Activated CD4-positive, alpha-beta T cell treated with anti-CD3 and anti-CD28 coated beads for 1 hour (primary cell): ENCODE measurements at places on chromosomes 7 and 10.

GRCh38 chr7:154842591-154842990, 160.3 kb downstream of the PAXIP1 start:
- DNase-seq: no peak

DNA sequence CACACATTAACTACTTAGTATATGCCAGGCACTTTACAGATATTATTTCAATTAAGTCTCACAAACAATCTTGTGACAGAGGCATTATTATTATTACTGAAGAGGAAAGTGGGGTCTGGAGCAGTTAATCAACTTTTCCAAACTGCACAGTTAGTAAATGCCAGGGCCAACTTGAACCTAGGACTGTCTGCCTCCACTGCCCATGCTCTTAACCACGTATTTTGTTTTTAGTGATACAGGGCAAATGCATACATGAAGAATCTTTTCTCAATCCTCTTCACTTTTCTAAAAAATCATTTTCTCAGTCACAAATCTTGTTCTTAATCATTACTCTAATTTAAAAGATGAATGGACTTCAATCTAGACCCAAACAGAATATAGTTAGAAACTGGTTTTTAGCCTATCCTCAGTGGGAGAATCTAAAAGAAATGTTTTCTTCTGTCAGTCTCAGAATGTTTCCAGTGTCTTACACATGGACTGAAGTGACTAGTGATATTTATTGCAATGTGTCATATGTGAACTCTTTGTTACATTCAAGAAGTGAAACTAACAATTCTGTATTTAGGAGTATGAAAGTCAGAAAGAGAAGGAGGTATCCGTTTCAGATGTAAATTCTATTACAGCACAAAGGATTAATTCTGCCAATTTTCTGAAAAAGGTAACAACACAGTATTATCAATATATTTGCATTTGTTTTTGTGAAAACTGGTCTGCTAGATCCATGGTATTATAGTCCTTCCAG, 55.5 kb upstream of the CCNJ start:
- no peak for DNase-seq

DNA sequence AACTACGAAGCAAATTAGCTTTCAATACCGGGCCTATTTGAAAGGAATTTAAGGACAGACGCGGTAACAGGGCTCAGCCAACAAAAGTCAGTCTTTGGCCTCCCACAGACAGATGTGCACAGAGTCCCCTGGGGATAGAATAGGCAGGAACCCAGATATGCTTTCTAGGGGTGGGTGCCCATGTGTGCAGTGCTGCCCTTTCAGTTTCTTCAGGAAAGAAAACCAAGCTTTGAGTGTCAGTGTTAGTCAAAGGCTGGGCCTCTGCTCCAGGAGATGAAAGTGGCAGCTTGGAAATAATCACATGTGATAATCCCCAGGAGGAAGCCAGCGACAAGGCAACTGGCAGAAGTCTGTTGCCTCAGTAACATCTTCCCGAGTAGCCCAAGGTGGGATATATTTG, 43.8 kb upstream of the CSTF2T start:
- DNase-seq: no peak

DNA sequence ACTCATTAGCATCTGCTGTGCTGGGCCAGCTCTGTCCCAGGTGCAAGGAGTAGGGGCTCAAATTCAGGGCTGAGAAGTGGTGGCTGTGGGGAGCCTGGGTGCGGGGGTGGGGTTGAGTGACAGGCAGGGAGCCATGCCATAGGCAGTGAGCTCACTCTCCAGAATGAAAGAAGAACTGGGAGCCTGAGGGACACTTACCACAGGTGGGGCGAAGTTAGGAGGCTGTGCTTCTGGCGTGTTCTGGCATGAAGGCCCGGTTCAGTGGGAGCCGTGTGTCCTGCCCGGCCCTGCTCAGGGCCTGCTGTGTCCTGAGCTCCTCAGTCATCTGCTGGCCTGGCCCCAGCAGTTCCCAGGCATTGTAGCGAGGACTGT, 62.5 kb downstream of the MKI67 start:
- no peak for DNase-seq

GRCh38 chr10:95445837-95446486, 115.2 kb downstream of the SORBS1 start:
- DNase-seq: no peak

DNA sequence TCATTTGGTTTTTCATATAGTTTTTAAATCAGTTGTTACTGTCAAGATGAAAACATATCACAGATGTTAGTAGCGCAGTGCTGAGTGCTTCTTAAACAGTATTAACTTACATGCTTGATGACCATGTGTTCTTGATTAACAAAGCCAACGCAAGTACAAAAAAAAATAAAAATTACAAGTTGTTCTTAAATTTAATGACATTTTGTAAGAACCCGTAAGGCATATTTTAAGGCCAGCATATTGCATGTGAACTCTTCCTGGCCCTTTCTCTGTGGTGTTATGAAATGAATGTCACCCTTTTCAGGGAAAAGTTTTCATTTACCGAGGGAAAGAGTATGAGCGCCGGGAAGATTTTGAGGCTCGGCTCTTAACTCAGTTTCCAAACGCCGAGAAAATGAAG, 140.4 kb upstream of the NPS start:
- no peak for DNase-seq

- DNase-seq: no peak
Measured at GRCh38 chr10:77072836-77073662, 564.6 kb downstream of the KCNMA1 start.

- DNase-seq: no peak
Measured at GRCh38 chr7:142709921-142710320, 39.4 kb upstream of the PRSS1 start.

GRCh38 chr7:76201732-76202665, at the start of gene SRRM3:
TSS of gene SRRM3 (plus strand) at chr7:76201896. CDS start at chr7:76235067, 33,171 bp downstream.
- DNase-seq: peak; percentile 69

GRCh38 chr7:73451780-73452398, 18.3 kb downstream of the FZD9 start:
- DNase-seq: no peak

DNA sequence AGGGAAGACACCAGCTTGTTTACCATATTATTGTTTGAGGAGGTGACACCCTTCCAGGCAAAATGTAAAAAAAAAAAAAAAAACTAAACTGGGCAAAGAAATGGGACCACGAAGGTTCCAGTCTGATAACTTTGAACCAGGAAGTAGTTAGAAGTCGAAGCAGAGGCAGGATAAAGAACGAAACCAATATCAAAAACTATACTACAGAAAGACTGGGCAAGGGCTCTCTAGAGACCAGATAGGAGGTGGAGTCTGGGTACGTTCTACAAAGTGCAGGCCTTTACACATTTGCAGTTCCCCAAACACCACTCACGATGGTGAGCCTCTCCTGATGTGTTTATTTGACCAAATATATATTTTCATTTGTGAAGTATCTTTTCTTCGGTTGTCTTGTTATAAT, 125.7 kb upstream of the CDK1 start:
- no peak for DNase-seq

DNA sequence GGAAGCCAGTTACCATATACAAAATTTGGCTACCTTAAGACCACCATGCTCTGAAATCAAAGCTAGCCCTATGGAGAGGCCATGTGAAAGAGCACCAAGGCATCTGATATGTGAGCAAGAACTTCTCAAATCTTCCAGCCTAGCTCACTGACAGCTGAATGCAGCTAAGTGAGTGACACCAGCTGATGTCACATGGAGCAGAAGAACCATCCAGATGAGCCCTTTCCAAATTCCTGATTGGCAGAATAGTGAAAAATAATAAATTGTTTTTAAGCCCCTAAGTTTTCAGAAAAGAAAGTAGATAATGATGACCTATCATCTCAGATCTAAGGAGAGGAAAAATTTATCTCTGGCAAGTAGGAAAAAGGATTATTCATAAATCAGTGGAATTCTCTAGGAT, 85.6 kb downstream of the CRTAC1 start:
- no peak for DNase-seq

DNA sequence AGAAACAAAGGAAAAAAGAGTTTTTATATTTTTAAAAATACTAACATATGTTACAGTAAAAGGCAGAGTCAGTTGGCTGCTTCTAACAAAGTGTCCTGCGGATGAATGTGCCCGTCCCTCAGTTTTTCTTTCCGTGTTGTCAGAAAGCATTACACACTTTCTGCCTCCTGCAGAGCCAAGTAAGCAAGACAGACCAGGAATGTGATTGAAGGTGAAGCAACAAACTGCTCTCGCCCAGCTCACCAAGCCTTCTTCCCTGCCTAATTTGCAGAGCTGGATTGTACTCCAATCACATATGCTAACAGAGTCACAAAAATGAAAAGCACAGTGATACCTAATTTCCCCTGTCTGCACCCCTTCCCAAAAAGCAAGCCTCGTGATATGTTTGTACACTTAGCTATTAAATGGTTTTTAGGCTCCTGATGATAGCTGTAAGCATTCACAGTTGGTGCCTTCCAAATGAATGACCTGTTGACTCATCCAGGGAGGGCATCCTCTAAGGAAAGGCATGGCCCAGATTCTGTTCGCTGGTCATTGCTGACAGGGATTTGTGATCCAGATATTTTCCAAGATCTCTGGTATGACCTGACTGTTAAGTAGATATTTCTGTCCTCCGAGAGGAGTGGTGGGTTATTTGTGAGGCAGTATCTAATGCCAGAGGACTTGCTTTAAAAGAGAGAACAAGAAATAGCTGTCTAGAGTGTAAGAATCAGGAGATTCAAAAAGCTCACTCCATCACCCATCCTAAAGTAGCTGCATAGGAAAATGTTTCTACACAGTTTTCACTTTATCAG, 187.3 kb upstream of the PLXDC2 start:
- DNase-seq: no peak

DNA sequence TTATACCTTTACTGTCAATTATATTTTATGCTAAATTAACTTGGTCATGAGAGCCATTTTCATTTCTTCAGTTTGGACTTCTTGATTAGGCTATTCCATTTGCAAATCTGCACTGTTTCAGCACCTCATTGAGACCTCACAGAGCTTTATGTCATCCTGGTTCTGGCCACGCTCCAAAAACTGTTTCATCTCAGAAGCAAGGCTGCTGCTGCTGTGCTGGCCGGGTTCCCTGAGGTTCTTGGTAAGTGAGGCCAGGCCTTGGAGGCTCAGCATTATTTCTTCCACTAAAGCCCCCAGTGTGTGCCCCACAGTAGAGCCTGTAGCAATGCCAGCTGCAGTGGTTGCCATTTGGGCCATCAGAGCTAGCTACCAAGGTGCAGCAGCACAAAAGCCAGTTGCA, 7.8 kb upstream of the ZNF485 start:
- no peak for DNase-seq

GRCh38 chr10:80493522-80494051, 39.5 kb downstream of the TSPAN14 start:
- no peak for DNase-seq

DNA sequence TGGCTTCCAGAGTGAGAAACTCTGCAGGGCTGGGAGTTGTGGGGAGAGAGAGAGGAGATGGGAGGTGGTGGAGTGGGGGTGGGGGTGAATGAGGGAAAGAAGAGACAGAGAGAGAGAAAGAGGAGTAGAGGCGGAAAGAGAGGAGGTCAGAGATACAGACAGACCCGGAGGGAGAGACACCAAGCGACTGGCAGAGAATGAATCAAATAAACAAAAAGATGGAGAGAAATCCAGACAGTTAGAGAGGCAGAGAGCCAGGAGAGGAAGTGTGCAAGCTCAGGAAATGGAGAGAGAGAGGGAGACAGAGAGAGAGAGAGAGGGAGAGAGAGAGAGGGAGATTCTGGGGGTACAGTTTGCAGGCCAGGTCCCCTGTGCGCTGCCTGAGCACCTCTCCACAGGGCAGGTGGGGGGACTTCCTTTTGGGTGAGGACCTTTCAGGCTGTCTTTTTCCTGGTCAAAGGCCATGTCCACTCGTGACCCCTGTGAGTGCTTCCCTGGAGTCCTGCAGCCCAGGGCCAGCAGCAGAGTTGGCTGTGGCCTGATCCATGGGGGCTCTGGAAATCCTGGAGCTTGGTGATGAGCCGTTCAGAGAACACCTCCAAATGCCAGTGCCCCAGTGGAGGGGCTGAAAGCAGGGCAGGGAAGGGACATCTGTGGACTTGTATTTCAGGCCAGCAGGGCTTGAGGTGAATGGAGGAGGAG, 25.0 kb upstream of the PCBD1 start:
- DNase-seq: no peak

DNA sequence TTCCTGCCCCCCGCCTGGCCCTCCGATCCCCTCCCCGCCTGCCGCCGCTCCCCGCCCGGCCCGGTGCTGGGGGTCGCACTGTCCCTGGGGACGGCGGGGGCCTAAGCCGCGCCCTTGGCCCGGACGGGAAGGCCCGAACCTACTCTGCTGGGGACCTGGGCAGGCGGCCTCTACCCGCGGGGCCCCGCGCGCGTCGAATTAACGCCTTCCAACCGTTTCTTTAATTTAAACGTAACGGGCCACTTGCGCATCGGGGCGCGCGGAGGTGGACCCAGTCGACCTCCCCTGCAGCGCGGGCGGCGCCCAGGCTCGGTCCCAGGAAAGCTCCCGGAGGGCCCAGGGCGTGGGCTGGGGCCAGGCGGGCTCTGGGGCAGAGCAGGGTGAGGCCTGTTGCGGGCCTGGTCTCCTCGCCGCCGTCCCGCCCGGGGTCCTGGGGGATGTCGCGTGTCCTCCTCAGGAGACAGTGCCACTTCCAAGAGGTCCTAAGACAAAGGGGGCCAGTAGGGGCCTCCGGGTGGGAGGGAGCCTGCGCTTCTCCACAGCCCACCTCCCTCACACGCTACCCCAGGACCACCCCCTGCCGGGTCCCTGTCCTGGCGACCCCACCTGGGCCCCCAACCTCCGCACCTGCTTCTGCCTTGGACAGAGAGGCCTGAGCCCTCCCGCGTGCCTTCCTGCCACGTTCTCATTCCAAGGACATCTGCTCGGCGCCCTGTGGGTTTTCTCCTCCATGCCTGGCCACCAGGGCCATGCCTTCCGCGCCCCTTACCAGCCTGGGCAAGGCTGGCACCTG, 658 bp upstream of the PTPRN2 start:
- DNase-seq: no peak

DNA sequence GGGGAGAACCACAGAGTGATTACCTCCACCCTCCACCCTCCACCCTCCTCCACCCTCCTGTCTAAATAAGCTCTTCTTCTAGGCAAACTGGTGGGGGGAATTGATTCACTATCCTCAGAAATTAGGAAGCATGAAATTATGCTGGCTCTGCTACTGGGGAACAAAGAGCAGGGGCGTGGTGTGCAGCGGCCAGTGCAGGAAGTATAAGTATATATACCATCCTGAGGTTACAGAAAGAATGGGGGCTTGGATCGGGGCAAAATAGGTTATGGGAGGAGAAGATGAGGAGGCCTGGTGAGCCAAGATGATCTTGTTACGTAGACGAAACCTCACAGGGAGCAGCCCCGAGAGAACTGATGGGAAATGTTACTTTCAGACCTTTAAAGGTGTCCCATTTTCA, 49.1 kb downstream of the SYPL1 start:
- DNase-seq: no peak

- no peak for DNase-seq
Measured at GRCh38 chr7:26948617-26949118, 84.3 kb upstream of the SKAP2 start.

- DNase-seq: no peak
Measured at GRCh38 chr10:11243425-11244222, 226.0 kb downstream of the CELF2 start.
